Peyer's patch (tissue), 4 donors: ENCODE measurements at places on chromosomes 1 and 21.

- no peak for DNase-seq
- H3K4me1 ChIP-seq, result no peaks in the 10 kb centered on the region
- H3K27ac ChIP-seq, result no peak overlapping the region
- no peaks in the 10 kb centered on the region for H3K27me3 ChIP-seq
Observed at GRCh38 chr1:2861988-2862813, 60.7 kb upstream of the TTC34 start.

DNA sequence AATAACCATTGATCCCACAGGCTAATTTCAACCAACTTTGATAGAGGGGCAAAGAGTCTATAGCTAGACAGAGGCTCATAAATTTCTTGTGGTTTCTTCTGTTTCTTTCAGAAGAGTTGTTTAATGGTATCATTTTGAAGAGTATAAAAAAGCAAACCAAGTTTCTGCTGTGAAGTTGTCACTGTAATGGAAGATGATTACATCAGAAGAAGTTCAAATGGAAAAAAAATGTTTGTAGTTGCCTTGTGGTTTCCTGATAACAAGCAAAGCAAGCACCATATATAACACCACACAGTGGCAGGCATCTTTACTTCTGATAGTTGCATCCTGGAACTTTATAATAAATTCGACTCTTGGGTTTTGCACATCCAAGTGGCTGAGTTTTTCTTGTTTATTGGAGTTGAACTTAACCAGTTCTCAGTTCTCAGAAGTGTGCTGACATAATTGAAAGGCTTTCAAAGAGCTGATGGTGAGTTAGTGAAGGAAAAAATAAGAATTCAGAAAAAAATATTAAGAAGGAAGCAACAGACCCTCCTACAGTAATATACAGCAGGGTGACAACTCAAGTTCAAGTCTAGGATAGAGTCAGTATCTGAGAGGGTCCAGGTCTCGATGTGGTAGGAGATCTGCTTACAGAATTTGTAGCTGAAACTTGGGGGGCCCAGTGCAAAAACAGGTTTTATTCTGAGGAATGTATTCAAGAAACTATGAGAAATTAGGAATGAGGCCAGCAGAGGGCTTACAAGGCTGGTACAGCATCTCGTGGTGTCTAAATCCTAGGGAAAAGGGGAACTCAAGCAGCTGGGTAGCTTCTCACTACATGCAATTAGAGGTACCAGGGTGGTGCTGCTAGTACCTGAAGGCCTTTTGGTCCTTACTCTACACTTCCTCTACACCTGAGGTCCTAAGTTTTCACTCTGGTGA is 123.5 kb downstream of the CRB1 start:
- H3K4me1 ChIP-seq, result no peaks in the 10 kb centered on the region
- no peak for DNase-seq
- H3K36me3 ChIP-seq, result no peaks in the 10 kb centered on the region
- no peak overlapping the region for H3K27ac ChIP-seq
- no peaks in the 10 kb centered on the region for H3K27me3 ChIP-seq

DNA sequence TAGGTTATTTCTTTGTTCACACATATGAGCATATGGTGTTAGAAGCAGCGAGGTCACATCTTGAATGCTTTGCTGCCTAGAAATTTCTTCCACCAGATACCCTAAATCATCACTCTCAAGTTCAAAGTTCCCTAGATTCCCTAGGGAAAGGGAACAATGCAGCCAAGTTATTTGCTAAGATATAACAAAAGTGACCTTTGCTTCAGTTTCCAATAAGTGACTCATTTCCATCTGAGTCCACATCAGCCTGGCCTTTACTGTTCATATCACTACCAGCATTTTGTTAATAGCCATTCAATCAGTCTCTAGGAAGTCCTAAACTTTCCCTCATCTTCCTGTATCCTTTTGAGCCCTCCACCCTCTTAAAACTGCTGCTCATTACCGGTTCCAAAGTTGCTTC is 1502.5 kb downstream of the KCNT2 start:
- no peak overlapping the region for H3K27ac ChIP-seq
- no peaks in the 10 kb centered on the region for H3K4me1 ChIP-seq
- H3K4me3 ChIP-seq, result no peak overlapping the region
- H3K36me3 ChIP-seq, result no peaks in the 10 kb centered on the region
- no peaks in the 10 kb centered on the region for H3K27me3 ChIP-seq

DNA sequence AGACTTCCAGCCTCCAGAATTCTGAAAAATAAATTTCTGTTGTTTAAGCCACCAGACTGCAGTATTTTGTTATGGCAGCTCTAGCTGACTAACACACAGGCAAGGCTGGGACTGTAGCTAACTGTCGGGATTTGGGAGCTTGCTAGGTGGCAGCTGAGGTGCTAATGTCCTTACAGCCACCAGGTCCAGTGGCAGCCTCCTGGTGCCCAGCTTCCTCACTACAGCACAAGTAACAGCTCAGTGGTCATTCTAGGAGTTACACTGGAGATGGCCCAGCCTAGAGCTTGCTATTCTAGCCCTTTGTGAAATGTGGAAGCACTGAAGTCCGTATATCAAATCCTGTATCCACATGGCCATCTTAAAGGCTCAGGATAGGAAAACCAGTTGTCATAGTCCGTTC is 4.3 kb upstream of the C1orf115 start:
- no peak overlapping the region for H3K4me3 ChIP-seq
- H3K27me3 ChIP-seq, result no peaks in the 10 kb centered on the region
- no peaks in the 10 kb centered on the region for H3K4me1 ChIP-seq
- no peaks in the 10 kb centered on the region for H3K36me3 ChIP-seq

GRCh38 chr21:31293986-31294385 is 50.1 kb downstream of the TIAM1 start:
- H3K27ac ChIP-seq, result no peak overlapping the region
- H3K4me1 ChIP-seq, result no peaks in the 10 kb centered on the region
- DNase-seq, result no peak
- H3K36me3 ChIP-seq, result no peaks in the 10 kb centered on the region
- H3K4me3 ChIP-seq, result no peak overlapping the region

DNA sequence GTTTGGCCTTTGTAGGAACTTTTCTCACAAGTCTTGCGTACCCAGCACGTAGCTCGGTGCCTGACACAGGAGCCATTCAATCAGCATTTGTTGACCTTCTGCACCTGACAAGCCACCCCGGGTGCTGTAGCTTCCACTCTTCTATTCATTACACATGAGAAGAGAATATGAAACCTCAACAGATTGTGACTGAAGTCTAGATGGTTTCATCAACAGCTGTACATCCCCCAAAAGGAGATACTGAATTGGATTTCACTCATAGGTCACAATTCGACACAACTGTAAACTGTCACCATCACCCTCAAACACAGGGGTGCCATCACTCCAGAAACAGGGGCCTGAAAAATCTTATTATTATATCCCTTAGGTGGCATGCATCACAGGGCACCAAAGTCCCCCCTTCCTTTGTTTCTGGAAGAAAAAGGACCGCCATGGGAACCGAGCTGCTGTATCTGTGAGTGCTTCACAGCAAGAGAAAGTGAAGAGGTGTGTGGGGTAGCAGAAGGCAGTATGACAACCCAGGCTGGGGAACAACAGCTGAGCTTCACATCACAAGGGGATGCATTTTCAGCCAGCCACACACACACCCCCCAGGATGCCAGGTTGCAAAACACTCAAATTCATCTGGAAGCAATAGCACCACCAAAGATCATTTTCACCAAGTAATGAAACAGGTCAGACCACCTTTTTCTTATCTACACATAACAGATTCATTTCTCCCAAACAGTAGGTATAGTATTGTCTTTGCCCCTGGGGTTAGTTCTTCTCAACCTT is 225.7 kb downstream of the TOMM20 start:
- no peak overlapping the region for H3K4me3 ChIP-seq
- H3K27me3 ChIP-seq, result no peaks in the 10 kb centered on the region
- no peak for DNase-seq
- no peaks in the 10 kb centered on the region for H3K36me3 ChIP-seq
- H3K27ac ChIP-seq, result no peak overlapping the region

DNA sequence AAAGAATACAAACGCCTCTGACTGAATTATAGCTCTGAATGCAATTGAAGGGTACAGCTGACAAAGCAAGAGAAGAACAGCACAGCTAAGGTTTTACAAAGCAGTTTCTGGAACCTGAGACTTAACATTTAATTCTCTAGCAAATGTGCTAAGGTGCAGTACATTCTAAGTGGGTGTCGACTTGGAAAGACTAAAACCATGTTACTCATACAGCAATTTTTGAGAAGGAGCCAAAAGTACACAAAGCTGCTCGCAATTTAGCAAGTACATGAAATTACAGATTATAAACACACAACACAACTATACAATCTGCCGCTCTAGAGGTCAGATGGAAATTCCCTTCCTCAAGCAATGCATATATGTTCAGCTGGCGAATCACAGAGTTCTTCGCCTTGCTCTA is 121.9 kb downstream of the TIAM1 start:
- H3K36me3 ChIP-seq, result no peaks in the 10 kb centered on the region
- no peak for DNase-seq
- no peak overlapping the region for H3K4me3 ChIP-seq

DNA sequence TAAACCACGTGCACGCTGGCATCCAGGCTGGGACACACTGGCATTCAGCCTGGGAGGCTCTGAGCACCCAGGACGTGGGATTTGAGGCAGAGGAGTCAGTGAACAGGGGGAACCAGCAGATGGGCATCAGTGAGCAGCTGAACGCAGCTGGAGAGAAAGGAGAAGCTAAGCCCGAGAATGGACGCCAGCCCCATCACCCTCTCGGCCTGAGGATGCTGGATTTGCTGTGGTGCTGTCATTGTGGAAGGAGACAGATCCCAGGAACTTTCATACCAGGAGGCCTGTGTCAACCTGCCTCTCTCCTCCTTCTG is 132.8 kb downstream of the PGBD5 start:
- no peaks in the 10 kb centered on the region for H3K36me3 ChIP-seq
- H3K27me3 ChIP-seq, result no peaks in the 10 kb centered on the region
- H3K27ac ChIP-seq, result no peak overlapping the region

- no peaks in the 10 kb centered on the region for H3K27me3 ChIP-seq
- peak overlapping the region; percentile 91 for H3K27ac ChIP-seq
- no peaks in the 10 kb centered on the region for H3K4me1 ChIP-seq
- no peak for DNase-seq
- peaks cover 59% of the 10 kb centered on the region for H3K36me3 ChIP-seq
Observed at GRCh38 chr1:28509705-28510272, 3.9 kb downstream of the RCC1 start.

- no peaks in the 10 kb centered on the region for H3K27me3 ChIP-seq
- no peaks in the 10 kb centered on the region for H3K36me3 ChIP-seq
- DNase-seq, result no peak
- no peaks in the 10 kb centered on the region for H3K4me1 ChIP-seq
Observed at GRCh38 chr1:114341299-114341698, 169.7 kb downstream of the TRIM33 start.
